HEK293T (cell line): ENCODE measurements at places on chromosomes 1 and 21.

- no peak for DNase-seq
Measured at GRCh38 chr1:232590744-232591082, 39.2 kb downstream of the SIPA1L2 start.

GRCh38 chr1:34286511-34286910, 109.8 kb downstream of the C1orf94 start:
- peak; percentile 2 for DNase-seq

DNA sequence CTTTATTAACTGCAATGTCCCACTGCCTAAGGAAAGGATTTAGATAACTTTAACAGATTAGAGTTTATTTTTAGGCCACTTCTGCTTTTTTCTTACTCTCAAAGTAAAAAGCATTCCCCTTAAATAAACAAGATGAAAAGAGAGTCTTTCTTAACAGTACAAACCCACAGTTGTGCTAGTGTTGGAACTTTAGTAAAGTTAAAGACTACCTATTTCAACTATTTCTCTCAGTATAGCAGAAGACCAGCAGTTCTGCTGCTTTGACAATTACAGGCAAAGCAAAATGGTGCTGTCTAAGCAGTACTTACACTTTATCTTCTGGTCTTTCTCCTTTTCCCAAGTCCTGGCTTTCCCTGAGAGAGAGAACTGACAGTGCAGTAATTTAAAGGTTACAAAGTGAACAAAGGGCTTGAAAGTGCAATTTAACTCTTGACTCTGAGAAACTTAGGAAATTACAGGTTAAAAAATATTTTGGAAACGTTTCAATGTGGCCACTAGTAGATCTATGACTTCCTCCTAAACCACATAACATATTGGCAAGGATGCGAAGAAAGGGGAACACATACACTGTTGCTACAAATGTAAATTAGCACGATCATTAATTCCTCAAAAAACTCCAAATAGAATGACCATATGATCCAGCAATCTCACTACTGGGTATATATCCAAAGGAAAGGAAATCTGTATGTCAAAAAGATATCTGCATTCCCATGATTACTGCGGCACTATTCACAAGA, 135.4 kb upstream of the POGK start:
- no peak for DNase-seq

DNA sequence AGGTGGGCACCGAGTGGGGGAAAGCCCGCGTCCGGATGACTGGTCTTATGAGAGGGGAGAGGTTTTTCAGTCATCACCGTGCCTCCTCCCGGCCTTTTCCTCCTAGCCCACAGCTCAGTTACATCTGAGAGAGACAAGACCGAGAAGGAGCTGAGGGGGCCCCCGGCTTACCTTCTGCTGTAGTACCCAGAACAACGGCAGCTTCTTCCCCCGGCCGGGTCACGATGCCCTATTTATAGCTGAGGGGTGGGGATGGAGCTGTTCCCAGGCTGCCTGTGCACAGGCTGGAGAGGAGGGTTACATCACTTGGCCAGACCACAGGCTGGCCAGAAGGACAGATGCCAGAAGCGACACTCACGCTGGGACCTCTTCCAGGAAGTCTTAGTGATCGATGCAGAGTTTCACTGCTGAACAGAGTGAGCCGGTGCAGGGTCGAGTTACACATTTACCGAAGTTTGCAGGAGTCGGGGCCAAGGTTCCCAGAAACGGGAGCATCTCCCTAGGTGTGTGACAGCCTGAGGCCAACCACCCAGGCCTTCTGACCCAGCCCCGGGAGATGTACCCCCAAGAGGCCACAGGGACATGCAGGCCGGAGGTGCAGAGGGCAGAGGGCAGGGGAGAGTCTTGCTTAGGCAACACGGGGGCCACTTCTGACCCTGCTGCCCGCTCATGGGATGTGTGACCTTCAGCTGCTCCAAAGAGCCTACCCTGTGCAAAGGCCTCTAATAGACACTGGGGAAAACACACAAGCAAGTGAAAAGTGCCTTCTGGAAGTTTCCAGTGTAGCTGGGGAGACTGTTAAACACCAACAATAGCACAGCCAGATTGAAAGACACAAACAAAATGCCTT, at the start of gene AGT:
Gene AGT, minus strand, starts transcription at position 208 of the 850 bp plus-strand sequence. CDS start 3,299 bp downstream, outside the sequence.
- no peak for DNase-seq

DNA sequence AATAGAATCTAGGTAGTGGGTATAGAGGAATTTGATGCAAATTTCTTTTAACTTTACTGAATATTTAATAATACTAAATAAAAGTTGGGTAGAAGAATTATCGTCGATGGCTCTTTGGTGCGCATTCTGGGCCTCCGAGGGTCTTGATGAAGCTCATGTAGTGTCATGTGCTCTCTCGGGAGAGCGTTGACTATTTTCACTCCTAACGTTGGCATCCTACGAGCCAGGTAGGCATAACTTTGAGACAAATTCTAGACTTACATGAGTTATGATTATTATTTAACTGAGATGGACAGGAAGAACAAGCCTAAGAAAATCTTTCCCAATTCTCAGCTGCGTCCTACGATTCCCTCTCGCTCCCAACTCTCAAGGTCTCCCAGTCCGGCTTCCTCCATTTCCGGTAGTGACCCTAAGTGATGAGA, 550 bp upstream of the PCAT6 start:
- DNase-seq: no peak

DNA sequence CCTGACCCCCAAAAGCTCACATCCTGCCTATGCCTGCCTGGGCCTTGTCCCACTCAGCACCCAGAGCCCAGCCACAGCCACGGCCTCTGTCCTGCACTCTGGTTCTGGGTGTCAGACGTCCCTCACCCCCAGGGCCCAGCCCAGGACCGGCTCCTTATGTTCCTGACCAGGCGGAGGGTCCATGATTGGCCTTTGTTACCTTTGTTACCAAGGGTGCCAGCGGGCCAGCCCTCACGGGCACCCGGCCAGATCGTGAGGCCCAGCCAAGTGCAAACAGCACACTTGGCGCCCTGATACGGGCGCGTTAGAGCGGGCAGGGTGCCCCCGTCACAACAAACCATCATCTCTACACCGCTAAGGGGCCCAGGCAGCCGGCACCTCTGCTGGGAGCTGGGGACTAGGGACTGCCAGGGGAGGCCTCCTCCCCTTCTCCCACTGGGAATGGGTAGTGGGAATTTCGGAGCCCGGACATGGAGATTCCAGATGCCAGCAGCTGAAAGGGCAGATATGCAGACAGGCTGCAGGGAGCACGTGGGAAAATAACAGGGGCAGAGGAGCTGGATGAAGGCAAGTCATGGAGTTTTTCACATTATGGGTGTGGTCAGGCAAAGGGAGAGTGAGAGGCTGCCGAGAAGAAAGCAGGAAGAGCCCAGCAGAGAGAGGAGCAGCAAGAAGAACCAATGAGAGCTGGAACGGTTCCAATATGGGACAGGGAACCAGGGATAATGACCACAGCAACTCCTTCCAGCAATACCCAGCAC, 22.1 kb downstream of the HSPG2 start:
- DNase-seq: no peak
